SJCRH30 (cell line): ENCODE measurements at places on chromosomes 2 and 18.

DNA sequence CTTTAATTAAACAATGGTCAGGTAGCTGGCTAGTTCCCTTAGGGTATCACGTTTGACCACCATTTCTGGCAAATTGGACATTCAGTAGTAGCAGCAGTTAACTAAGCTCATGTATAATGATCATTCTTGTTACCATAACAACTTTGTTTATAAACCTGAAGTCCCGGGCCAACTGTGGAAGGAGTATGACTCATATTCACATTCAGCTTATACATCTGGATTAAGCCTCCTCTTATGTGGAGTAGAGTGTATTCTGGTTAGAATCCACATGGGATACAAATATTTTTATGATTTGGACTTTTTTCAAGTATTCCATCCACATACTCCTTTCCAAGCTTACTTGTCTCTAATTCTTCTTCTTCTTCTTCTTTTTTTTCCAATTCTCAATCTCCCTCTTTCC, 70.3 kb upstream of the ZSWIM2 start:
- DNase-seq: peak; percentile 76

GRCh38 chr18:10213526-10213925, 240.9 kb upstream of the APCDD1 start:
- DNase-seq: no peak

- DNase-seq: no peak
Observed at GRCh38 chr2:185035906-185036305, 437.6 kb downstream of the ZNF804A start.

GRCh38 chr2:204353823-204354222, 191.5 kb upstream of the PARD3B start:
- DNase-seq: no peak

GRCh38 chr18:65752625-65753325, 2.0 kb downstream of the CDH7 start:
- no peak for DNase-seq

DNA sequence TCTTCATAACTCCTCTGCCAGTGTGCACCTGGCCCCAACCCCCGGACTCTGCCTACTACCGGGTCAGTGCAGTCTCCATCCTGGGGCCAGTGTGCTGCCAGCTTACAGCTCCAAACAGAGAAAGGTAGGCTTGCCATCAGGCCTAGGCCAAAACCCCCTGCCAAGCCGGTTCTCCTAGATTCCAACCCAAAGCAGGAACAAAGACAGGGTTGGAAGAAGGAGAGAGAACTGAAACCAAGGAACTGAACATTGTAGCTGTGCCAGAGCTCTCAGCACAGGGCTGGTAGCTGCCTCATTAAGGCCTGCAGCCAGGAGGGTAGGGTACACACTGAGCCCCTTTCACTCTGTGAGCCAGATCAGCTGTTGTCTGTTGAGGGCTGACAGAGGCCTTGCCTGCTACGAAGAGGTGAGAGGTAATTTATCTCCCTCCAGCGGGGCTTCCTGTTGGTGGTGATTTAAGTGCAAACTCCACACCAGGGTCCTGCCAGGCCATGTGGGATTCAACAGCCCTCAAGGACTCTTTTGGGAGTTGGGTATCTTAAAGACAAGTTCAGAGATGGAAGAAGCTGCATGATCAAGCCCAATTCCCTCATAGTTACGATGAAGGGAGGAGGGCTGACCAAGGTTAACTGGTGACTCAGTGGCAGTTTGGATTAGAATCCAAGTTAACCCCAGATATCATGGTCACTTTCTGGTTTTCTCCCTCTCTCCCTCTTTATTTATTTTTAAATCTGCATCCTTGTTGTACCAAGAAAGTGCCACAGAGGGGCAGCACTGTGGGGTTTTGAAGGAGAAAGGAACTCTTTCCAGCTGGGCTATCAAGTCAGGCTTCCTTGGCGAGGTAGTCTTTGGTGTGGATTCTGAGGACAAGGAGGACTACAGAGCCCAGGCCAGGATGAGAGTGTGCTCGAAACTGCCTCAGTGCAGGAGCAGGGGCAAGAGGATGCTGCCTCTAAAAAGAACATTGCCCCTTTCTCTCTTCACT, 48.1 kb downstream of the CYRIA start:
- DNase-seq: no peak

DNA sequence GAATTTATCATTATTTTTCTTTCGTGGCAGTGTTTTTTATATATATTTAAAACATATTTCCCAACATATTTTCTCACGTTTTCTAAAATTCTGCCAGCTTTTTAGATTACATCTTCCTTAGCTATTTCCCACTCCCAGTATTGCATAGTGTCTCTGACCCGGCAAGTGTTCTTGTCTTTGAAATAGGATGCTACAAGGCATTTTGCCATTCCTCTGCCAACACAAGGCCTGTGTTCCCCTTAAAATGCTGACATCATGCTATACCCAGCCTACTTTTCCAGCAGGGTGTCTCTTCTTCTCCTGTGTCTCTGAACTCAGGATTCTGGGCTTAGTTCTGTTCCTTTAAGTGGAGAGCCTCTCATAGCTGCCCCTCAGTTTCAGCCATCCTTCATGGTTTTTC, 115.2 kb downstream of the DIS3L2 start:
- DNase-seq: peak; percentile 15

DNA sequence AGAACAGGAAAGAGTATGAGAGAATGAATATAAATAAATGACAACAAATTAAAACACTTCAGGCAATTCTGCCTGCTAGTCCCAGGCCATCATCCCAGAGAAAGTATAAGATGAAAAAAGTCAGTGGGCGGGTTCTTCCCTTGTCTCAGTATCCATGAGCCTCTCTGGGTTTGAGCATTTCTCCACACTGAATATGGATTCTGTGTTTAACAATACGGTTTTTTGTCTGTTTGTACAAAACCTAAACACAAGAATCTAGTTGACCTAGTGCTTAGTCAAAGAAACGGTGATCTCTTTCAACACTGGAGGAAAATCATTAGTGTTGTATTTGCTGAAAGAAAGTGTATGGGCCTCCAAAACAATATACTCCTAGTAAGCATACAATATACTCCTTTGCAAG, 10.0 kb downstream of the SUCLG1 start:
- no peak for DNase-seq

DNA sequence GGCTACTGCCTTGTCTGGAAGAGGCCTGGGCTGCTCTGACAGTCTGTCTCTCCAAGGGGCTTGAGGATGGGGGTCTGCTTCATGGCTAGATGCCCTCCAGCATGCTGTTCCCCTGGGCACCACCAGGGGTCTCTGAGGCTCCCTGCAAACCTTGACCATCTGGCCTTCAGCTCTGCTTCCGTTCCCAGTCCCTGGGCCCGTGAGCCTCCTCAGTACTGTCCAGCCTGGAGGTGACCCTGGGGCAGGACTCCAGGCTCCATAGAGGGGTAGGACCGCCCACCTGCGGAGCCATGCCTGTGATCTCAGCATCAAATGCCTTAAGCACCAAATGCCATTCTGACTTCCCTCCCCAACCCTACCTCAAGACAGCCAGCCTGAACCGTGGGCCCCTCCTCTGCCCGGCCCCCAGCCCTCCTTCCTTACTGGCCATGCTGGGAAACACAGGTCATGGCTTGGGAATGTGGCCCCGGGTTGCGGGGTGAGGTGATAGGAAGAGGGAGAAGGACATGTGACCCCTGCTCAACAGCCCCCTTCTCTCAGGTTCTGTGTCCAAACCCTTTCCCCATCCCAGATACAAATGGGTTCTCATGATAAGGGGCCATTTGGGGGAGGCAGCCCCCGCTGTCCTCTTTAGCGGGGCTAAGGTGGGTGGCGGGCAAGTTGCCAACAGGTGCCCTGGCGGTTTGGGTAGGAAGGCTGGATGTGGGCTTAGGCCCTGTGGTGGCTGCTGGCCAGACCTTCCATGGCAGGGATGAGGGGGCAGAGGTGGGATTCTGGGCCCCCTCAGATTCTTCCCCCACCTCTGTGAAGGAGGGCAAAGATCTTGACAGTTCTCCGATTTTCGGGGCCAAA, 25.0 kb downstream of the SPEG start:
- peak; percentile 80 for DNase-seq

DNA sequence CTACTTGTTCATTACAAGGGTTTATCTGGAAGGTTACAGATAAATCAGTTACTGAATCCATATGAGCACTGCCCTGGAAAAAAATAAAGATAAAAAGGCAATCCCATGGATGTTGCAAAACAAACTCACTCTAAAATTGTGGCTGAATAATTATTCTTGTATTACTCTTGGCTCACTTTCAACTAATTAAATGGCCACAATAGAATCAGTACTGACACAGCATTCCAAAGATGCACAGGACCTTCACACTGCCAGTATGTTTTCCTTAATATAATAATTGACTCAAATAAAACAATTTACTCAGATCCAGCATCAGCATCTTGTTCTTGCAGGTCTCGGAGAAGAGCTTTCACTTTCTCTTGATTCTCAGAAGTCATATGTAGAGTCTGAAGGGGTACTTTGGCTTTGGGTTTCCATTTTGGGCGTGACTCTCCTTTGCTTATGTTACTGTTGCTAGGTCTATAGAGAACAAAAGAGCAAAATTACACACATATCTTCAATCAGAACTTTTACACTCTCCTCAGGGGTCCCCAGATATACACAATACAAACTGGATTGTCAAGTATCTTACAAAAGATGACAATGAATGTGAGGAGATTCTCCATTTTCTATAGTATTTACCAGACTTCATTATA, 12.6 kb downstream of the DHX57 start:
- DNase-seq: no peak

- no peak for DNase-seq
Observed at GRCh38 chr2:191800874-191801273, 46.0 kb downstream of the CAVIN2 start.

- DNase-seq: no peak
Observed at GRCh38 chr18:12742453-12742852, 39.6 kb downstream of the PSMG2 start.

DNA sequence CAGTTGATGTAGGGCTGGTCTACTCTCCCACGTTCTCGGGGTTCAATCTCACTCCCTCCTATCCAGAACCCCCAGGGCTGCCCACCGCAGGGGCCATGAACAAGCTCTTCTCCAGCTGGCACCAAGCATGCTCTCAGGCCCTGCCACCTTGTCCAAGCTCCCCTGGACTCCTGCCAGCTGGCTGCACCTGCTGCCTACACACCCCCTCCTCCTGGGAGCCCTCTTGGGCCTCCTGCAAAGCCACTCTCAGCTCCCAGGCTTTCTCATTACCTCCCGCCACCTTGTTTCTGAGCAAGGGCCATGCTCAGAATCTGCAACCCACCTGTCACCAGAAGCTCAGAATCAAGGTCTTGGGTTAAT, 56.0 kb downstream of the HDAC4 start:
- no peak for DNase-seq

- no peak for DNase-seq
Observed at GRCh38 chr2:172999641-173000386, 75.8 kb upstream of the MAP3K20 start.

GRCh38 chr2:221552291-221552690, 19.8 kb downstream of the EPHA4 start:
- no peak for DNase-seq

DNA sequence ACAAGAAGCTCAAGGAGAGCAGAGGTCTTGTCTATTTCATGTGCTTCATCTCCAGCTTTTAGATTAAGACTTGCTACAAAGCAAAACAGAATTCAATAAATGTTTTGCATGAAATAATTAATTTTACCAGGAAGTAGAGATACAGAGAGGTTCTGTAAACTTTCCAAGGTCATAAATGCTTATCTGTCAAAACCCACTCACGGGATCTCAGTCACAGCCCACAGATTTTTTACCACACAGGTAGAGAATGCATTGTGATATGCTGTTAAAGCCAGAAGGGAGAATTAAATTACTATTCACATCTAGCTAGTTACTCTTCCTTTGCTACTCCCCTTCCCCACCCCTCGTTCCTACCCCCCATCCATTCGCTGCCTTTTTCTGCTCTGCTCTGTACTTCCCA, 205.5 kb downstream of the DNAH7 start:
- DNase-seq: no peak

DNA sequence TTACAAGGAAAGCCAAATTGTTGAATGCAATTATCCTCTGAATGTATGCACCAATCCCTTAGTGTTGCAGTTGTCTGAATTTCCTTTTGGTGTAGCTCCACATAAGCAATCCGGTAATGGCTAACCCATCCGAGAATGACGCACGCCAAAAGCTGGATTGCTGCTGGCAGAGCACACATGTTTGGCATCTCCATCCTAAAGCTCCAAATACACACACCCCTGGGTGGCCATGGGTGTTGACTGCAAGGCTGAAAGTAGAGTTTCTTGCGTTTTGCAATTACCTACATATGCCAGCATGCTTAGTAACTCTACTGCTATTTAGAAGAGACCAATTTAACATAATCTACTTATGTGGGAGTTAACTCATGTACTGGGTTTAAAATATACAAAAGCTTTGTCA, 53.1 kb downstream of the KCTD1 start:
- DNase-seq: no peak

- DNase-seq: no peak
Observed at GRCh38 chr18:57205641-57206040, 58.8 kb downstream of the BOD1L2 start.

DNA sequence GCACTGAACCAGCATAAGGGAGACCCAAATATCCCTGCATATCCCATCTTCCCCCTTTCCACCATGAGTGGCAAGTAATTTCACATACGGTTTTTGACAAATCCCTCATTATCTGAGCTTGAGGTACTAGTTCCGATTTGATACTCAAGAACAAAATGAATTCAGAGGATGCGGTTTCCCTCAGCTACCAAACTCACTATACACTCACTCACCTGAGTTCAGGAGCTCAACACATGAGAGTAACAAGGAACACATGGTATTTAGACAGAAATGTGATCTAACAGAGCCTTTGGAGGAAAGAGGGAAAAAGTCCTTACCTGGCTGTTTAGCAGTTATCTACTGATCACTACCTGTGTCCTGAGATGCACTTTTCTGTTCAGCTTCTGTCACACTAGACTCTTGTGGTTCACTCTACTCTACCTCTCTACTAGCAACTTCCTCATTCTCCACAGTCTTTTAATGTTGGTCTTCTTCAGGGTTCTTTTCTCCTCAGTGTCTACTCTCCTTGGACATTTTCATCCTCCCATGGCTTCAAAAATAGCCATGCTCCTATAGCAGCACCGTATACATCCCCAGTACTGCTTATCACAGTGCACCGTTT, 25.1 kb downstream of the ASXL2 start:
- no peak for DNase-seq

- no peak for DNase-seq
Observed at GRCh38 chr2:106124905-106125549, 69.1 kb downstream of the UXS1 start.

DNA sequence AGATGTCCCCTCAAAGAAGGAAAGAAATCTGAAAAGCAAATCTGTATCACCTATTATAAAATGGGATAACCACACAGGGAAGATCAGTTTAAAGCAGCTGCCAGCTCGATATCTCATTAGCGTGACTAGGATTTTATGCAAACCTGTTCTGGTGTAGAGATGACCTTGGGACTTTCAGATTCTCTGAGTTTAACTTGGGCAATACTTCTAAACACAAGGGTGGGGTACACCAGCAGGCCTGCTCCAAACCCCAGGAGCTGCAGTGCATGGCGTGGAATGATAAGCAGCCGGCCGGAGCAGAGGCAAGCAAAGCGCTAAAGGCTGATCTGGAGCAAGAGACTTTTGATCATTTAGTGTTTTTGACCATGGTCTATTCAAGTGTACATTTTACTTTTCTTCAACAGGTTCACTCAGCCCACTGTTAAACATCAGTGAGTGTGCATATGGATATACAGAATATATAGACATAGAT, 4.7 kb downstream of the SERTAD2 start:
- no peak for DNase-seq
